ENCODE measurements at places on chromosomes 6 and 20.

GRCh38 chr6:12160326-12160725 lies 129.8 kb upstream of the EDN1 start:
- no peak for DNase-seq

- no peak for DNase-seq
Observed at GRCh38 chr6:170423814-170424603, 117.5 kb downstream of the FAM120B start.

DNA sequence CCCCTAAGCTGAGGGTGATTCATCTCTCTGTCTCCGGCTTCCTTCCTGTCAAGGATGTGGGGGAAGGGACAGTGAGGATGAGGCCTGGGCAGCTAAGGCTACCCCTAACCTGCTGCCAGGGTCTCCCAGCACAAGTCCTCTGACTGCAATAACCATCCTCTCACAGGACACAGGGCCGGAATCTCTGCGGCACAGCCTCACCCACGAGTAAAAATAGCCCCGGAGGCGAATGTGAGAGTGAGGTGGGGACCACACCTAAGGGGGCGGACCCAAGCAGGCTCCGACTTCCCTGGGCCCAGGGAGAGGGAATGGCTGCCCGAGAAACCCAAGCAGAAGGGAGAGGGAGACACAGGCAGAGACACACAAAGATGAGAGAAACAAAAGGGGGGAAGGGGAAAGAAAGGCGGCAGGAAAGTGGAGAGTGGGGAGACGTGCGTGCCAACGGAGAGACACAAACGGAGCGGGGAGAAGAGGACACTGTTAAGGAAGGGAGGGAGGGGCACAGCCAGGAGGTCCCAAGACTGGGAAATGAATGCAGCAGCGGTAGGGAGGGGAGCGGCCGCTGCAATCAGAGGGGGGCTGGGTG lies 1.4 kb downstream of the CLIC1 start:
- no peak for DNase-seq

GRCh38 chr20:23513164-23513563 lies 22.2 kb downstream of the CST8 start:
- no peak for DNase-seq

- DNase-seq, result no peak
Observed at GRCh38 chr6:156771047-156771446, 6.1 kb upstream of the ARID1B start.

- DNase-seq, result no peak
Observed at GRCh38 chr6:135842618-135843392, 8.7 kb upstream of the PDE7B start.

GRCh38 chr6:104700371-104701185 lies 159.1 kb downstream of the HACE1 start:
- DNase-seq, result no peak

GRCh38 chr6:138405816-138406413 lies 1.9 kb downstream of the HEBP2 start:
- DNase-seq, result peak; percentile 88

DNA sequence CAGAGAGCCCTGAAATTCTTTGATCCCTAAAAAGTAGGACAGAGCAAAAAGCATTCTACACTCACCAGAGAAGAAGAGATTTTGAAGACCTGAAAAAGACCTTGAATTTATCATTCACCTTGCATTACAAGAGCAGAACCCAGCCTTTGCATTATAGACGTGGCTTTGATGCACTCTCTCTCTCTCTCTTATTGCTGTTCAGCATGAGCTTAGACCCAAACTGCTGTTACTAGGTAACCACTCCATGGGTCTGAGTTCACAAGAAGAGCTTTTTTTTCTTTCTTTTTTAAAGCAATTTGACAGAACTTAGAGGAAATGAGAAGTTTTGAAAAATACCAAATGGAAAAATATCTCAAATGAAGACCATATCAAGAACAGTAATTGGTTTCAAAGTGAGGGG lies 44.4 kb downstream of the COL9A1 start:
- DNase-seq, result no peak

DNA sequence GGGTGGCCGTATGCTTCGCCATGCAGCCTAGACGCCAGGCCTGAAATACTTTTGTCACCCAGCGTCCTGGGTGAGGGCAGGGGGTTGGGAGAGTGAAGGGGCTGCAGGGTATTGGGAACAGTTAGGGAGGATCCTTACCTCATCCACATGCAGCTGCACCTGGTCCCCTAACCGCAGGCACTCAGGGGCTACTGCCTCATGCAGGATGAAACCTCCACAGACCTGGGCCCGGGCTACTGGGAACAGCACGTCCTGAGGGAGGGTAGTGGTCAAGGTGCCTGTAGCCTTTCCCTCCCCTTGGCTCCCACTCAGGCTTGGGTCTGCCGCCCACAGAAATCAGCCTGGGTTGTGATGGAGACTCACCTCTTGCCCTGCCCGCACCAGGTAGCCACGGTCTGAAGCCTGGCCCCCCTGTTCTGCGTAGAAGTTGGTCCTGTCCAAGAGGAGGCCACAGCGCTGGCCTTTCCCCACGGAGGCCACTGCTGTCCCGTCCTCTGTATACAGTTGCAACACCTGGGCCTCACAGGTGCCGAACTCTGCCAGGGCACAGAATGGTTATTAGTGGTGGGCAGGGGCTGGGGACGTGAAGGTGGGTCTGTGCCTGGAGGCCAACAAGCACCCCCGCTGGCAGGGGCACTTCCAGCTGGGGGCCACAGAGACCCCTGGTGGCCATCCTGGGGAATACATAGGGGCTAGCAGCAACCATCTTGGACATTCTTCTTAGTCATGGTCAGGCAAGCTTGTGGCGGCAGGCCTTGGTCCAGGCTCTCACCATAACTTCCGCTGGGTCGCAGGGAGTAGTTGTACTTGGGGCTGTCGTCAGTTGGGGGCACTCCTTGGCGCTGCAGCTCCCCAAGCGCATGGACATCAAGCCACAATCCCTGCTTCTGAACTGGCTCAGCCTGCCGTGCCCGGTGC lies 8.6 kb downstream of the AARS2 start:
- DNase-seq, result no peak

DNA sequence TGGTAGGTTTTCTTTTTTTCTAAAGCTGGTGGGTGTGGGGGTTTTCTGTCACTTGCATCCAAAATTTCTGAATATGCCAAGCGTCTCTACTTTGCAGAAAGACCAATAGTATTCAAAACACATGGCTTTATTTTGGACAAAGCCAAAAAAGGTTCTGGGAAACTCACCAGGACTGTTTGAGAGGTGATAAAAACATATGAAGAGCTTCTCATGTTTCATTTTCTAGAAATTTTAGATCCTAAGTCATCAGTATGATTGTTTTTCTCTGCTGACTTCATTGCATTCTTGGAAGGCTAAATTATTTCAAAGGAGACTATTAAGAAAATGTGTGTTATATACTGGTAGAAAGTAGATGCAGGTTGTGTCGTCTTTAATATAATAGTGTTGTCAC lies 51.3 kb downstream of the GCLC start:
- no peak for DNase-seq

- no peak for DNase-seq
Observed at GRCh38 chr6:38220069-38220723, 400.7 kb downstream of the ZFAND3 start.

- no peak for DNase-seq
Observed at GRCh38 chr6:46054516-46054915, 38.9 kb upstream of the CLIC5 start.

DNA sequence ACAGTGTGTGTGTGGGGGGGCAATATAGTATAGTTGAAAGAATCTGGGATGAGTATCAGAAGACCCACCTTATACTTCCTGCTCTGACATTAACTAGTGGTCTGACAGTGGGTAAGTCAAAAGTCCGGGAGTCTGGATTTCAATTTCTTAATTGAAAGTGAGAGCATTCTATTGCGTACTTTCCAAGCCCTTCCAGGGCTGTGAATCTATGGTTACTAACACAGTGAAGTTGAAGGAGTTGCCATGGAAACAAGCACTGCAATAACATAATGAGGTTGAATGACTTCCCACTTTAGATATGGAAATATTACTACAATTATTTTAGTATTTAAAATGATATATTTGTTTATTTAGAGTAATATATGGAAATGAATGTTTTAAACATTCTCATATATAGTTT lies 80.2 kb downstream of the MLIP start:
- DNase-seq, result no peak

DNA sequence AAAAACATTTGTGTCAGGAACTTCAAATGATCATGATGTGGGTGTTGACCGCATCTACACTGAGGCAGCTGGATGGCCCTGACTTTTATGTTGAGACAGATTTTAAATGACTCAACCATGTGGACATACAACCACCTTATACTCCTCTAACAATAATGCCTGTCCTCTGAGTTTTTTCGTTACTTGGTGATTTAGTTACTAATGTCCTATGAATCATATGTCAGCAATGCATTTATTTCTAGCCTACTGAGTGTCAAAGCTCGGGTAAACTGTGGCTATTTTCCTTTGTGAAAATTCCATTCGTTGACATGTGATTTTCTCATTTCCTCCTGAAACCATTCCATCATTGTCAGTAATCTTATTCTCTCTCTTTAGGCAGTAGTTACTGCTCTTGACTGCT lies 38.9 kb upstream of the NKX2-4 start:
- no peak for DNase-seq

- no peak for DNase-seq
Observed at GRCh38 chr20:23043376-23043775, 6.1 kb downstream of the THBD start.

- DNase-seq, result peak; percentile 13
Observed at GRCh38 chr6:25218346-25218745, 60.8 kb upstream of the CARMIL1 start.

- no peak for DNase-seq
Observed at GRCh38 chr6:34484899-34485298, 19.0 kb downstream of the PACSIN1 start.

DNA sequence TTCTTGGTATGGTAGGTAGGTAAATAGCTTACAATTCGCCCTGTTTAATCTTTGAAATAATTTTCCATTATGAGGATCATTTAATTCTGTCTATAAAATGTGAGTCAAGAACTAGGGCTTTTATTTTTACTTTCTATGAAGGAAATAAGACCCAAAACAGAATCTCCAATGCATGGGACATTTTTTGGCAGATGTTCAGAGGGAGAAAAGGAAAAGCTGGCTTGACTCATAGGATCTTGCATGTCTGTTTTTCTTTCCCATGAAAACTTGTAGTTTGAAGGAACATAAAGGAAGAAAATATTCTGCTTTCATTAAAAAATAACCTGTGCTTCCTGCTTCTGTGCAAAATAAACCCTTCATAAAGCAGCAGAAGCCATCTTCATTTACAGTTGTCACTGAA lies 143.1 kb upstream of the INSM1 start:
- no peak for DNase-seq

- no peak for DNase-seq
Observed at GRCh38 chr6:87213364-87213763, 58.0 kb downstream of the ZNF292 start.

GRCh38 chr6:137699031-137699683 lies 167.9 kb upstream of the TNFAIP3 start:
- no peak for DNase-seq

GRCh38 chr6:133436652-133437051 lies 195.5 kb downstream of the EYA4 start:
- DNase-seq, result no peak

GRCh38 chr20:48709744-48710143 lies 118.1 kb downstream of the PREX1 start:
- DNase-seq, result no peak

GRCh38 chr6:169092375-169092774 lies 161.3 kb downstream of the THBS2 start:
- DNase-seq, result no peak

- DNase-seq, result no peak
Observed at GRCh38 chr20:60063048-60063451, 104.8 kb downstream of the CDH26 start.

DNA sequence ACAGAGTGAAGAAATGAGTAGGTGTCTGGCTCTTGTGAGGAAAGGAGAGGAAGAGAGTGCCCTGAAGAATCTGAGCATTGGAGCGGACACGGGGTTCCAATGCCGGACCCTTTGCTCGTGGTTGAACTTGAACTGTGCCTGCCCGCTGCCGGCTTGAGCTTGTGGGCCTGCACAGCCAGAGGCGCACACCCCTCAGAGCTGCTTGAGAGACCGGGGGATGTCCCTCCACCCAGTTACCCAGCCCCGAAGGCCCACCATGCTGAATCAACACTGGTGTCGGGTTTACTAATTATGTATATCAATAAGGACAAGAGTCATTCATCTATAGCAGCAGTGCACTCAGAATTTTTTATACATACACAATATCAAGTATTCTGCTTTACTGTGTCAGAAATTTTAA lies 218.3 kb upstream of the CST7 start:
- DNase-seq, result no peak

- DNase-seq, result peak; percentile 76
Observed at GRCh38 chr20:3165473-3166337, 6.0 kb upstream of the FASTKD5 start.

GRCh38 chr6:70673601-70674000 lies 5.9 kb downstream of the SMAP1 start:
- DNase-seq, result no peak

GRCh38 chr6:132136981-132137380 lies 185.8 kb upstream of the CCN2 start:
- no peak for DNase-seq

DNA sequence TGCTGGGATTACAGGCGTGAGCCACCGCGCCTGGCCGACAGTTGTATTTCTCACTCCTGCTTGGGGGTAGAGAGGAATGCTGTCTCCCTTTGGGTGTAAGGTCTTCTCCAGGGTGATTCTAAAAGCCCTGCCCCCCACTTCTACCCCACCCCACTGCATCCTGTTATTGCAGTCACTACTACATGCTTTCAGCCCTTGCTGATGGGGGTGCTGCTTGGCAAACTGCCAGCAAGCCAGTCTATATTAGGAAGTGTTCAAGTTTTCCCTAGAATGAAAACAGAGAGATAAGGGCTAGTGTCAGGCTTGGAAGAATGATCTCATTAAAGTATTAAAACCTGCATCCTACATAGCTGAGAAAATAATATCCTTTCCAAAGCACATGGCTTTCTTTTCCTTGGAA lies 31.3 kb downstream of the TTI1 start:
- no peak for DNase-seq
